ENCODE measurements at places on chromosomes 4 and X.

GRCh38 chrX:70084592-70085240 lies 22.5 kb downstream of the OTUD6A start:
- DNase-seq, result no peak

DNA sequence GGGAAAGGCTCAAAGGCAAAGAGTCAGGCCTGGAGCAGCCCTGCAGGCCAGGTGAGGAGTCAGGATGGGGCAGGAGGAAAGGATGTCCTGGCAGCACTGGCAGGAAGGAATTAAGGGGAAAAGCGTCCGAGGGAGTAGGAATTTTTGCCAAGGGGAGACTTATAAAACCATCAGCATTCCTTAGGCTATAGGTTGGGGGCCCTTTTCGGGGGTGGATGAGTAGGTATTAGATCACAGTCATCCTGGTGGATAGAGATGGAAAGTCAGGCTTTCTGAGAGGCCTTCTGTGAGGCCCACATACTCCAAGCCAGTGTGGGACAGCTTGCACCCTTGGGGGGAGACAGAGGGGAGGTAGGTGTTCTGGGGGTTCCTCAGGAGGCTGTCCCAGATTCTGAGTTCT lies 12.3 kb downstream of the STARD8 start:
- DNase-seq, result no peak

- no peak for DNase-seq
Measured at GRCh38 chrX:15930585-15930984, 76.0 kb upstream of the AP1S2 start.

GRCh38 chr4:83389756-83390505 lies 55.3 kb upstream of the HPSE start:
- no peak for DNase-seq

DNA sequence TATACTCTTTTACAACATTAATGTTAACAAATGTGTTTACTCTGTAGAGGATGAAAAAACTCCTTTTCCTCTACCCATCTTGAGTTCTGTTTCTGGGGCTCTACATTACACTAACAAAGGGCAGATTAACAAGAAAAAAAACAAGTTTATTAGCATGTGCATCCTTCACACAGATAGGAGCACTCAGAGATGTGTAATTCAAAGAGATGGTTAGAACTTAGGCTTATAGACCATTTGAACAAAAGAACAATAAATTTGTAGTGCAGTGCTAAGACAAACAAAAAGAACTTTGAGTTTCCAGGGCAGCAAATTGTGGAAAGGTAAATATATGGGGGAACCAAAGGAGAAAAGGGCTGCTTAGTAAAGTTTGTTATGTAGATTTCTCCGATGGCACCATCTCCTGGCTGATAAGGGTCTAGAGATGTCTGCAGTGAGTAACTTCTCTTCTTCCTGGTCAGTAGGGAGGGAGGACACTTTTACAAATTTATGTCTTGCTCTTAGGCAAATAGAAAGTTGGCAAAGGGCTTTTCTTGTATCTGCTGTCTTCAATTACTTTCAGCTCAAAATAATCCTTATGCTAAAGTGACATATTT lies 1249.9 kb upstream of the TENM3 start:
- DNase-seq, result no peak

- no peak for DNase-seq
Measured at GRCh38 chr4:71669291-71669690, 114.6 kb downstream of the GC start.

- no peak for DNase-seq
Measured at GRCh38 chr4:163624727-163625126, 130.2 kb downstream of the TMA16 start.

DNA sequence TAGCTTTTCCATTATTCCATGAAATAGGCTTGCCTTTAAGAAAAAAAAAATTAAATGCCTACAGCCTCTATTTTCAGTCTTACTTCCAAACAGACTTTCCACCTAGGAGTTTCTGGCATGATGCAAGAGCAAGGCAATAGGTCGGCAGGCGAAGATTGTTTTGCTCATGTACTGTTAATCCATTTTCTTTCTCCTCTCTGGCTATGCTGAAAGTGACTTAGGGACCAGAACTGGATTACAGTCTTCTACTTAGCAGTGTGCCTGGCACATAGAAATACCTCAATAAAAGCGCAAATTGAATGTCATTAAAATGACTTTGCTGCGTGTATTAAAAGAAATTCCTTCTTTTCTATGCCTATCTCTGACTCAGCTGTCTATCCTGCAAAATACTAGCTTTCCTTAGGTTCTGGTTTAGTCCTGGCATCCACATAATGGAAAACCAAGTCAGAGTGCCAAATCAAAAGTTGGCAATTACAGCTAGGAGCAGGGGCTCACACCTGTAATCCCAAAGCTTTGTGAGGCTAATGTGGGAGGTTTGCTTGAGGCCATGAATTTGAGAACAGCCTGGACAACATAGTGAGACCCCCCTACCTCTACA lies 51.9 kb downstream of the CC2D2A start:
- no peak for DNase-seq

DNA sequence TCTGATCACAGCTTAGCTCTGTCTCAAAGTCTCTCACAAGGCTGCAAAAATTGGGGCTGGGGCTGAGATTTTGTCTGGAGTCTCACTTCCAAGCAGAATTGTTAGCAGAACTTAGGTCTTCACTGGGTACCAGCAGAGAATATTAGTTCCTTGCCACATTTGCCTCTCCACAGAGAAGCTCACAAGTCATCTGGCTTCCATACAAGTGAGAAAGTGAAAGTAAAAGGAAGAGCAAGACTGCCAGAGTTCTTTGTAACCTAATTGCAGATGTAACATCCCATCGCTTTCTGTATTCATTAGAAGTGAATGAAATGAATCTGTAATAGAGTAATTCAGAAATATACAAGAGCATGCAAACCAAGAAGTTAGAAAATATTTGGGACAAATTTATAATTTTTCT lies 624.1 kb upstream of the GNPDA2 start:
- DNase-seq, result no peak

GRCh38 chr4:6147441-6147840 lies 52.9 kb downstream of the JAKMIP1 start:
- DNase-seq, result no peak

DNA sequence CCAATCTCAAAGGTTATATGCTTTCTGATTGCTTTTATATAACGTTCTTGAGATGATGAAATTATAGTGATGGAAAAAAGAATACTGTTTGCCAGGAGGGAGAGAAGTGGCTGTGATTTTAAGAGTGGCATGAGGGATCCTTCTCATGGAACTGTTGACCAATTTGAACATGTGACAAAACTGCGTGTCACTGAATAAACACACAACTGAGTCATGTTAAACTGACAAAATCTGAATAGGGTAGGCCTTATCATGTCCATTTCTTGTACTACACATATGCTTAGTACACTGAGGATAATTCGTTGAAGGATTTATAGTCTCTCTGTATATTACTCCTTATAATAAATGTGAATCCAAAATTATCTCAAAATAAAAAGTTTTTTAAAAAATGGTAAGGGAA lies 22.2 kb upstream of the HSPA4L start:
- DNase-seq, result no peak

GRCh38 chr4:38686682-38687081 lies 22.7 kb downstream of the KLF3 start:
- no peak for DNase-seq

DNA sequence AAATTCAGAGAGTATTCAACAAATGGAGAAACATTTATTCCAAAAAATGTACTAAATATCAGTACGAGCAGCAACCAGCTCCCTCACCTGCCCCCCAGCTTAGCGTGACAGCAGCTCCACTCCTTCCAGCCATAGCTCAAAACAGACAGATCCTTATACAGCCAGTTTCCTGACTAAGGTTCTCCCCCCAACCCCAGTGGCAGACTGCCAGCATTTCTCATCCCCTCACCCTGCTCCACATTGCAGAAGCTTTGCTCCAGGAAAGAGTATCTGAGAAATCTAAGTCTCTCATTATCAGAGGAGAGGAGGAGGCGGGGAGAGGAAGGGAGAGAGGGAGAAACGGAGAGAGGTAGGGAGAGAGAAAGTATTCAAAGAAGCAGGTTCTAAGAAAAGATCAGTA lies 53.3 kb upstream of the PASD1 start:
- no peak for DNase-seq

- peak; percentile 75 for DNase-seq
Measured at GRCh38 chr4:54233697-54234496, 4.8 kb downstream of the PDGFRA start.

DNA sequence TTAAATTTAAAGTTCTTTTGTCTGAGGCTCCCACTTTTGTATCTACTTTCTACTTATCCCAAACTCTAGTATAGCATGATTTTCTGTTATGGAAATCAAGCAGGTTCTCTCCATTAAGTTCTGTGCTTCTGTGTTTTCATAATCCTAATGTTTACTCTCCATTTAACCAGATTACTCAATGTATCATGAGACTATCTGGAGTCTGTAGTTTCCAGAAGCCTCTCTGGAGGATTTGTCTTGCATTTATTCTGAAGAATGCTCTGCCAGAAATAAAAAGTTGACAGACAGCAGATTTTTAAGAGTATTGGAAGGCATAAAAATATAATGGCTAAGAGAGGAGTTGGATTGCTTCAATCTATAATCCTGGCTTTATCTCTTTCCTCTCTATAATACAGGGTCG lies 39.2 kb upstream of the PLS3 start:
- no peak for DNase-seq

- no peak for DNase-seq
Measured at GRCh38 chr4:94882756-94883155, 125.0 kb downstream of the BMPR1B start.

GRCh38 chr4:166012129-166013030 lies 139.3 kb downstream of the TLL1 start:
- DNase-seq, result no peak

DNA sequence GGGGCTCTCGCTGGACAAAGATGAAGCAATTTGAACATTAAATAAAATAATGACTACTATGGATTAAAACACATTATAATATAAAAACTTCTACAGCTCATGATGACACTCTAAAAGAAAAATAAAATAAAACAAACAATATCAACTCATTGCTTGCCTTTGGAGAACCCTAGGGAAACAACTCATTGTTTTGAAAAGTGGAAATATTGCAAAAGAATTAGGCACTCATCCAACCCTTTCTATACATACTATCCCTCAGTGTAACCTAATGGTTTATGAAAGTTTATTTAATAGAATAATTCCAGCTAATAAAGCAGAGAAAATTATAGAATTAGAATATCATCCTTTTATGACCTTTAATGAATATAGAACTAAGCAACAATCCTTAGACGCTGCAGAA lies 718 bp downstream of the RAB40A start:
- DNase-seq, result no peak

DNA sequence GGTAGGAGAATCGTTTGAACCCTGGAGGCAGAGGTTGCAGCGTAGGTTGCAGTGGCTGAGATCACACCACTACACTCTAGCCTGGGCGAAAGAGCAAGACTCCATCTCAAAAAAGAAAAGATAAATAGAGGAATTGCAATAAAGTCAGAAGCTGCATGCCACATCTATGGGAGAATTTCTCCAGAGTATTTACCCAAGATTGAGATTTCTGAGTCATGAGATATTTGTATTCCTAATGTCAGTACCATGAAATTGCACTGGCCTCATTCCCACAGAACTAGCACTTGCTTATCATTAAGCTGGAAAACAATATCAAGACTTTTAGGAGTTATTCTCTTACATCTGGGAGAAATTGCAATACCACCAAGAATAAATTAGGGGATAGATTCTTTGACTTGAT lies 37.4 kb downstream of the ASIC5 start:
- no peak for DNase-seq

- no peak for DNase-seq
Measured at GRCh38 chr4:127416115-127416514, 216.6 kb upstream of the INTU start.

DNA sequence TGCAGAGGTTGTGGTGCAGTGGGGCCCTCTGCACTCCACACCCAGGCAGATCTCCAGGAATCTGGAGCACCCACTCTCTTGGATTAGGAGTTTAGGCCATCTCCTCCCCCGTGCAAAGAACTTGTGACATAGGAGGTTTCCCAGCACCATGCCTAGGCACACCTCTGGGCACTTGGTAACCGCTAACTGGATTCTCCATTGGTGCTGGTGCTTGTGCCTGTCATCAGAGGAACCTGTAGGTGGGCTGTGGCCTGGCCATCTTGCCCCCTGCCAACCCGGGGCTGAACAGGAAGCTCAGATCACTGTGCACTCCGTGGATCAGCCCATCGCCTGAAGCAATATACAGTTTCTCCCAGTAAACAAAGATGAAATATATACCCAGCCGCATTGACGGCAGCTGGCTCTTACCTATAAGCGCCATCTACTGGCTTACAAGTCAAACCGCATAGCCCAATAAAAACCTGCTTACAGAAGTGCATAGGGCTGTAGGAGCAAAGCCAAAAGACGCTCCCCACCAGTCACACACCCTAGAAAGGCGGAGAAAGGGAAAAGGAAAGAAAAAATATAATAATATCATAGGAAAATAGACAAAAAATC lies 19.1 kb upstream of the TEX13B start:
- peak; percentile 10 for DNase-seq

DNA sequence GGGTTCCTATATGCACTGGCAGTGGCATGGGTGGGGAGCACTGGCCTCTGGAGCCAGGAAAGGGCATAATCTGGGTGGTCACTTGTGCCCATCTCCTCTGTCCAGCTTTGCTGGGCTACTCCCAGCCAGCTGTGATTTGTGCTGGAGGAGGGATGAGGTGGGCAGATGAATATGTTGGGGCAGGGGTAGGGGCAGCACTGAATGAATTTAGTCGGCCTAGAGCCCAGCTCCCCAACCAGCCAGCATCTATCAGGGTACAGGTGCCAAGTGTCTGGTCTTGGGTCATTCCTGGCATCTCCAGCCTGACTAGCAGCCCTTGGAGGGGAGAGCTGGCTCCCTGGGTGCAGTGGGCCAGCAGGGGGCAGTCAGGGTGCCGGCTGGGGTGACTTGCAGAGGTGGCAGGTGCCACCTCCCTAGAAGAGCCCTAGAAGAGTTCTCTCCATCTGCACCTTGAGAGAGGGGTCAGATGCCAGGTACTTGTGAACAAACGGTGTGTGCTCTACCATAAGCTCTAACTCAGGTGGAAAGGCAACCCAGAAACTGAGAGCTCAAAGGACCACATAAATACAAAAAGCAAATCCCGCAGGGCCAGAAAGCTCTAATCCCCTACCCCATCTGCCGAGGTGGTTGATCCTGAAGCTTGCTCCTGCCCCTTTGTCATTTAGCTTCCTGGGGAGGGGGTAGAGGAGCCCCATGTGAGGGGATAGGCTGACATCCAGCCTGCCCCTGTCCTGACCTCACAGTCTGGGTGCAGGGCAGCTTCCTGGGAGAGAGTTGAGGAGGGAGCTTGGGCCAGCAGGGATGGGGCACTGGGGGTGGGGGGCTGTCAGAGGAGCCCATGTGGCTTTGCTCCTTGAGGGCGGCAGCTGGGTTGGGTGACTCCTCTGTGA lies 2.2 kb downstream of the SORCS2 start:
- peak; percentile 57 for DNase-seq

DNA sequence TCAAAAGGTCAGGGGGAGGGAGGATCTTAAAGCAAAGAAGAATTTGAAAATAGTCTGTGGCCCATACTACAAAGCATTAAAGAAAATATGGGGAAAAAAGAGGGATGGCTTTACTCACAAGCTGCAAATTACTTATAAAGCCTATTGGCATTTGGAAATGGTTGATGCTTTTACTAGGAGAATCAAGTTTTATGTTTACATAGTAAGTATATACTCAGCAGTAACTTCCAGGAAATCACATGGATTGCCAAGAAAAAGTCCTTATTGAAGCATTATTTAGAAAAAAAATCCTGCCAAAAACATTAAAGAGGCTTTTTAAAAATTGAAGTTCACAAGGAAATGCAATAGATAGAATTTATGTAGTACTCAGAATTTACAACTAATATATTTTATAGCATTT lies 8.4 kb upstream of the SH3RF1 start:
- DNase-seq, result no peak
